Anterior cingulate cortex (tissue), 58 donors: ENCODE measurements at places on chromosomes 1 and 21.

DNA sequence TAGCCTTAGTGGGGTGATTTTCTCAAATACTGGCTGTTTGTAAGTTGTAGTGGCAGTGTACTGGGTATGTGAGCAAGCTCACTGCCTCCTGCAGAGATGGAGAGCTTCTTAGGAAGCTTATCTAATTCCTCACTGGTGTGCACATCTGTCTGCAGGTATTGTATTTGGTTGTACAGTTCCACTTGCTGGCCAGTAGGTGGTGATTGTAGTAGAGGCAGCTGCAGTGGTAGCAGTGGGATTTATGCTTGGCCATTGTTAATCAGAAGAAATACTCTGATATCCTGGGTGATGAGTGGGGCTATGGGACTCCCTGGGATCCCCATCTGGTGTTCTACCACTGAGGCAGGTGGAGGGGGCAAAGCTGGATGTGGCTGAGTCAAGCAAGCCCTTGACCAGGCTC lies 276.1 kb upstream of the SPAG17 start:
- no peak for DNase-seq

DNA sequence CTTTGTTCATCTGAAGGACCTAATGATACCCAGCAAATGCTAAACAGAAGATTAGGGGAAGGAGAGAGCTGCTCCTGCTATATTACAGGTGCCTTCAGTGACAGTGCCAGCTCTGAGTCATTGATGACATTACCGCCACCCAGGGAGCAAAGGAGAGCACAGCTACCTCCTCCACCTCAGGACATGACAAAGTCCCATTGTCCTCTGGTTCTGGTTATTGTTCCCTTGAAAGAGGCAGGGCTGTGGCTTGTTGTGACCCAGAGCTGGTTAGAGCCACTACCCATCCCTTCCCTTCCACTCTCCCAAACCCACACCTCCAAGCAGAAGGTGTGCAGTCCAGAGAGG lies 363.5 kb upstream of the DUSP10 start:
- DNase-seq: no peak

DNA sequence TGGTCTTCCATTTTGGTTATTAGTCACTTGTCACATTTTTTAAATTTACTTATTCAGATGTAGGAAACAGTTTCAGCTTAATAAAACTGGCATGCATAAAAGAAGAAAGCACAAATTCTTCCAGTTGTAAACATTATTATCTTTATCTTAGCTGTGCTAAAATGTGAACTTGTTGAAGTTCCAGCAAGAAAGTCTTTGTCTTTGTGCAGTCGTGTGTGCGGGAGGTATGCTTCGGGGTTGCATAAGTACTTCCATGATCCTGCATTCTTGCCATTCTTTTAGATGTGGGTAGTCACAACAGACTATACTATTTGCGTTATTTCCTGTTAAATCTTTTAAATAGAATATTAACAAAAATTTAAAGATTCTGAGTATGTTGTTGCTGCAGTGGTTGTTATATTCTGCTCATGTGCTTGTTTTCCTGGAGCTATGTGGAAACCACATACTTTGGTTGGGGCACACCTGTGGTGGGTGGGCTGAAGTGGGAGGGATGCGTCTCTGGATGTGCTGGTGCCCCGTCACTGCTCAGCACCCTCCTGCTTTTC lies 49.9 kb downstream of the CBS start:
- no peak for DNase-seq

DNA sequence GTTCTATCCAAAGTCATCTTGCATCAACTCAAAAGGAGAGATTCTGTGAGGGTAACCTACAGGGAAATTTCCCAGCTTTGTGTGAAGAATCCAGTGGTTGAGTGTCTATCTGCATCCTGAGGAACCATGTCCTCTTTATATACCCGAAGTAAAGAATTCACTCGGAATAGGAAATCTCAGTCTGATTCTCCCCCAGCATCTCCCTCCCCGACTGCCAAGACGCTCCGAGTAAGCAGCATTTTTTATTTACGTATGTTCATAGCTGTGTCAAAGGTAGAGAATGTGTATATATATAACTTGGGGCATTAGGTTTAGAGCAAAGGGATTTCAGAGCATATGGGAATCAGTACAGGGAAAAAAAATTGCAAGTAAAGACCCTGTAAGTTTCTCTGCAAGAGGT lies 170.2 kb downstream of the SYT2 start:
- no peak for DNase-seq

DNA sequence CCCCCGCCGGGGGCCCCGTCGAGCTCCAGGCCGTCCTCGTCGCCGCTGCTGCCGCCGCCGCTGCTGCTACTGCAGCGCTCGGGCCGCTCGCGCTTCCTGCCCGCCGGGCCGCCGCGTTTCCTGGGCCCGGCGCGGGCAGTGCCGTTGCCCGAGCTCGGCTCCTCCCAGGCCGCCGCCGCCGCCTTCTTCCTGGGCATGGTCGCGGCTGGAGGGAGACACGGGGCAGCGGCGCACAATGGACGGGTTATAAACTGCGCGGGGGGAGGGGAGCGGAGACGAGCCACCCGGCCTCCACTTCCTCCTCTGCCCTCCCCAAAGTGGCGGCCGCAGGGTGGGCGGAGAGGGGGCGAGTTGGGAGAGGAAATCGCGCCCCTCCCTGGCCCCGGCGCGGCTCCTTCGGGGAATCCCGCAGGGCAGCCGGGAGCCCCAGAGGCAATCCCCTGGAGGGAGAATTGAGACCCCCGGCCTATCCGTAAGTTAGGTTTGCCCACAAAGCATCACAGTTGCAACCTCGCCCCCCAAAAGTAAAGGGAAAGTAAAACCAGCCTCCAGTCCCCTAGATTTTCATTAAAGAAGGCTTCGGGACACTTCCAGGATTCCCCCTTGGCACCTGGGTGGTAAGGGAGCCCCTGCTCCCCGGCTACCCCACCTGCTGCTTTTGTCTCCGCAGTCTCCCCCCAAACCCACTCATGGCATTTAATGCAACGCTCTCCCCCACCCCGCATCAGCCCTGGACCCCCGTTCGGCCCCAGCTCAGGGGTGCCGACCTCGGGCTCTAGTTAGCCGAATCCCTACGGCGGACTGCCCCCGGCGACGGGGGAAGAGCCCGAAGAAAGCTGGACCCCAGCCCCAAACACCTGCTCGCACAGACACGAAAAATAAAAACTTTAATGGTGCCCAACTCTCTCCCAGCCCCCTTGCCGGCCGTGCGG lies 893 bp downstream of the RCC2 start:
- DNase-seq: peak; percentile 32

- no peak for DNase-seq
Measured at GRCh38 chr21:37208741-37209225, 58.4 kb downstream of the VPS26C start.

- no peak for DNase-seq
Measured at GRCh38 chr21:17828223-17828622, 9.1 kb upstream of the C21orf91 start.

GRCh38 chr1:111140680-111140967 lies 601 bp downstream of the CEPT1 start:
- DNase-seq: no peak

DNA sequence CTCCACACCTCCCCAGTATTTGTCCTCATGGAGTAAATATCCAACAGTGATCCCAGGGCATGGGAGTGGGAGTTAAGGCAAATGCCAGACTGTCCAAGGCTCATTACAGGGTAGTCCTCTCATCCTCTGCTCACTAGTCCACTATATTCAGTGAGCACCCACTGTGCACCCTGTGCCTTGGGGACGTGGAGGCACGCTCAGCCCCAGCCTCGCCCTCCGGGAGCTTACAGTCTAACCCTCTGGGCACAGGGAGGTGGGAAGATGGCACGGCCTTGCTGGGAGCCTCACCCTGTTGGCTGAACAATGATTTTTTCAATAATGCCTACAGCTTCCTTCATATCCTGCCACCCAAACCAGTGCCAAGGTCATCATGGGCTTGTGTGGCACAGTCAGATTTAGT lies 2.8 kb downstream of the HES2 start:
- no peak for DNase-seq

- no peak for DNase-seq
Measured at GRCh38 chr1:29390491-29391361, 154.4 kb downstream of the PTPRU start.

- DNase-seq: no peak
Measured at GRCh38 chr1:206909161-206909882, 12.1 kb downstream of the IL24 start.

GRCh38 chr1:65772607-65773006 lies 20.1 kb upstream of the PDE4B start:
- no peak for DNase-seq

GRCh38 chr1:27973771-27974416 lies 14.1 kb downstream of the XKR8 start:
- no peak for DNase-seq

- DNase-seq: no peak
Measured at GRCh38 chr1:161196521-161197451, 2.1 kb downstream of the ADAMTS4 start.

DNA sequence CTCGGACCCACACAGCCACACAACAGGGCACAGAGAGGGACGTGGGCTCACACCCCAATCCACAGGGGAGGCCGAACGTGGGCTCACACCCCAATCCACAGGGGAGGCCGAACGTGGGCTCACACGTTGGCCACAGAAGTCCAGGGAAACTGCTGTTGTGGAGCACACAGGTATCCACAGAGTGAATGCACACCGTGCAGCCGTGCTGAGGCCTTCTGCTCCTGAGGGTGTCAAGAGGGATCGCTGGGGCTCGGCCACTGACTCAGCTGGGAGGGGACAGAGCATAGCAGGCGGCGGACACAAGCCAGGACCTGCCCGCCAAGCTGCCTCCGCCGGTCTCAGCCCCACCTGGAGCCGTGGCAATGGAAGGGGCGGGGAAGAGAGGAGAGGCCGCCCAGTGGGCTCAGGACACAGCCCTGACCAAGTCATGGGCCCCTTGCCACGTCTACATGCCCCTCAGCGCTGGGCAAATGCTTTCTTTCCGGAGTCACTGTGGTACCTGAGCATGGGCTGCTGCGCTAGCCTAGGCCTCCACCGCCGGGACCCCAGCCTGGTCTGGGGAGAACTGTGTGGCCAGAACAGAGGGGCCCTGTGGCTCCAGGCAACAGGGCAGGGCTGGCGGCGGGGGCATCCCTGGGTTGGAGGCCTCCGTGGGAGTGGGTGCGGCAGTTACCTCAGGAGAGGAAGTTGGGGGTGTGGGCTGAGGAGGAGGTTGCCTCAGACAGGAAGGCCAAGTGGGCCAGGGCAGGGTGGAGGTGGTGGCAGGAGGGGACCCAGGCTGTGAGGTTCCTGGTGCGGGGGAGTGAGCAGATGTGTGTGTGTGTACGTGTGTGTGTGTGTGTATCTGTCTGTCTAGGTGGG lies 1.2 kb downstream of the SYTL1 start:
- DNase-seq: no peak

- no peak for DNase-seq
Measured at GRCh38 chr1:203860396-203861025, 888 bp upstream of the SNRPE start.

GRCh38 chr1:195738966-195739650 lies 869.1 kb downstream of the KCNT2 start:
- no peak for DNase-seq

DNA sequence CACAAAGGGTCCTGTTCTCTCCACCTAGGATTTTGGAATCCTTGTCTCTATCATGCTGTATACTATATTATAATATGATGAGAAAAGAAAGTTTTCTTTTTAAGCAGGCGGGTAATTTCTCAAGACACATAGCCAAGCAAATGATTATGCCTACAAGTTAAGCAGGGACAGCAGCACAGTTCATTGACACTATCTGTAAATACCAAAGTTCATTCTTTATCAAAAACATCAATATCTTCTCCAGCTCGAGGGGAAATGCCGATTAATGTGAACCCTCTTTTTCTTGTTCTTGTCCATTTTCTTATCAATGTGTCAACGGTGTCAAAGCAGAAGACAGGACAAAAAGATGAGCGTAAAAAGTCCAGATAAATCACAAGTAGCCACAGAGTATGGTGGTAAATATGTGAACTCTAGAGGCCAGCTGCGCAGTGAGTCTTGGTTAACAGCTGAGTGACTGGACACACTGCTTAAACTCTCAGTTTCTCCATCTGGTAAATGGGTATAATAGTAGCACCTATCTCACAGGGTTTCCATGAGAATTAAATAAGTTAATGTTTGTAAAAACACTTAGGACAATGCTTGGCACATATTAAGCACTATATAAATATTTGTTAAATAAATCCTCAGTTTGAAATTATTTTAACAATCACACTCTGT lies 30.9 kb downstream of the LPAR3 start:
- DNase-seq: no peak

- DNase-seq: no peak
Measured at GRCh38 chr1:8312235-8313218, 5.4 kb upstream of the SLC45A1 start.

GRCh38 chr1:11285883-11286734 lies 13.1 kb downstream of the UBIAD1 start:
- DNase-seq: peak; percentile 63

GRCh38 chr1:77977989-77978292 lies 931 bp downstream of the FUBP1 start:
- DNase-seq: no peak

GRCh38 chr1:211616231-211616964 lies 37.4 kb upstream of the SLC30A1 start:
- DNase-seq: peak; percentile 15

GRCh38 chr1:154325583-154326545 lies 539 bp downstream of the ATP8B2 start:
- peak; percentile 33 for DNase-seq

- no peak for DNase-seq
Measured at GRCh38 chr1:70319750-70320149, 34.8 kb downstream of the ANKRD13C start.

- DNase-seq: no peak
Measured at GRCh38 chr1:213883618-213884017, 104.2 kb upstream of the PROX1 start.

DNA sequence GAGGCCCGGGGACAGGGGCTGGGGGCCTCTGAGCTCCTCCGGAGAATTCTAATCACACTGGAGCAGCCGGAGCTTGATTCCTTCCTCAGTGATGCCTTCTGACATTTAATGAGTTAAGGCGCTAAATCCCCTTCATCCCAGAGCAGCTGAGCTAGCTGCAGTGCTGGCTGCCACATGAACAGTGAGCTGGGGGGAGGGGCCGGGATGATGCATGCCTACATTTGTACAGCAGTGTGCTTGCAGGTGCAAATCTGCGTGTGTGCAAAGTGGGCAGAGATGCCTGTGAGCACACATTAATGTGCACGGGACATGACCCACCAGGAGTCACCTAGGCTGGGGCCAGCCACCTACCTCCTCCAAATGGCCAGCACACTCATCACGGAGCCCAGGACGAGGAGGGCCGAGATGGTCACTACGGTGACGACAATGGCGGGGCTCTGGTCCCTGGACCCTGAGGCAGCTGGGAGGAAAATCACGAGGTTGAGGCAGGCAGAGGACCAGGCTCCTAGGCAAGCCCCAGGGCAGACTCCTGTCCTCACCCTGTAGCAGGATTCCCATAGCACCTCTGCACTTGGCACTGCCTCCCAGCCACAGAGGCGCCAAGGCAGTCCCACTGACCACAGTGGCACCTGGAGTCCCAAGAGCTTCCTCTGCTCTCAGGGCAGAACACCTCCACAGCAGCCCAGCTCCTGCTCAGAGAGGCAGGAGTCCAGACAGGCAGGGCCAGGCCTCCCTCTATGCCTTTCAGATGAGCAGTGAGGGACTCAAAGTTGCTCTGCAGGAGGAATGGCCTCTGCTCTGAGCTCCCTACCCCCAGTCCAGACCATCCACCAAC lies 34.7 kb downstream of the CDCA8 start:
- DNase-seq: no peak
